Stimulated activated CD8-positive, alpha-beta memory T cell treated with anti-CD3 and anti-CD28 coated beads, Interleukin-2, amount 100 ng/mL, for 1 hour (primary cell): ENCODE measurements at places on chromosomes 6 and 20.

DNA sequence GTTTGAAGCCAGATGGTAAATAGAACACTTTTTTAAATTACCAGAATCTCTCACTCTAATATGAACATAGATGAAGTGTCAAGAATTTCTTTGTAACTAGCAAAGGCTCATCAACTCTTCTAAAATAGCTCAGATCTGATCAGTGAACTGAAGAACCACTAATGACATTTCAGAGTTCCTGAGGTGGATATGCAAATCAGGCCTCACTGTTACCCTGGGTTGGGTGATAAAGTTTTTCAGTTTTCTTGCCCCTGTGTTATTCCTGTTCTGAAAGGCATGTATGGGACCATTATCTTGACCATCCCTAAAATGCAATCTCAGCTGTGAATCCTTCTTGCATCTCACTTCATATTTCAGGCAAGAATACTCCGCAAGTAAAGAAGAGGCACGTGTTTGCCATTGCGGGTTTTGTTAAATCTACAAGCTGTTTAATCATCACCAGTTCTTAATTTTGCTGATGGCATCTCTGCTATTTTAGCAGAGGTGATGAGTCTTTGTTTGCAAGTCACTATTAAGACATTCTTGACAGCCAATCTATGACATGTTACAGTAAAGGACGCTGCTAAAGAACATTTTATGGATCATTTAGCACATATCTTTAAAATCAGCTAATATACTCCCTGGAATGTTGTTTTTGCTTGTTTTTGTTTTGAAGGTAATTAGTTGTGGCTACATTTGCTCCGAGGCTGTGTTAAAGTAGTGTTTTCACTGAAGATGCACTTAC is 47.9 kb downstream of the KHDC1L start:
- no peak for DNase-seq

DNA sequence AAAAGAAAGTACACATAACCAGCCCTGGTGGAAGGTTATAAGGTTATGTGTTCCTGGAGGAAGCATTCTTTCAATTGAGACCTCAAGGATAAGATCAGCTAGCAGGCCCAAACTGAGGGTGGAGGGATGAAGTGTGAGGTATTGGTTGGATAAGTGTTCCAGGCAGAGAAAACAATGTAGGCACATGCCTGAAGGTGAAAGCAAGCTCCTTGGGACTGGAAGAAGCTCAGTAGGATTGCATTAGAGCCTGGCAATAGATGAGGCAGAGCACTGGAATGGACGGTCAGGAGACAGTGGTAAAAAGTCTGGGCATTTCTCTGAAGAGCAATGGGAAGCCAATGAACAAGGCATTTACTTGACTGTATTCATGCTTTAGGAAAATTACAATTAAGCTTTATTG is 89.9 kb upstream of the SHLD1 start:
- no peak for DNase-seq

DNA sequence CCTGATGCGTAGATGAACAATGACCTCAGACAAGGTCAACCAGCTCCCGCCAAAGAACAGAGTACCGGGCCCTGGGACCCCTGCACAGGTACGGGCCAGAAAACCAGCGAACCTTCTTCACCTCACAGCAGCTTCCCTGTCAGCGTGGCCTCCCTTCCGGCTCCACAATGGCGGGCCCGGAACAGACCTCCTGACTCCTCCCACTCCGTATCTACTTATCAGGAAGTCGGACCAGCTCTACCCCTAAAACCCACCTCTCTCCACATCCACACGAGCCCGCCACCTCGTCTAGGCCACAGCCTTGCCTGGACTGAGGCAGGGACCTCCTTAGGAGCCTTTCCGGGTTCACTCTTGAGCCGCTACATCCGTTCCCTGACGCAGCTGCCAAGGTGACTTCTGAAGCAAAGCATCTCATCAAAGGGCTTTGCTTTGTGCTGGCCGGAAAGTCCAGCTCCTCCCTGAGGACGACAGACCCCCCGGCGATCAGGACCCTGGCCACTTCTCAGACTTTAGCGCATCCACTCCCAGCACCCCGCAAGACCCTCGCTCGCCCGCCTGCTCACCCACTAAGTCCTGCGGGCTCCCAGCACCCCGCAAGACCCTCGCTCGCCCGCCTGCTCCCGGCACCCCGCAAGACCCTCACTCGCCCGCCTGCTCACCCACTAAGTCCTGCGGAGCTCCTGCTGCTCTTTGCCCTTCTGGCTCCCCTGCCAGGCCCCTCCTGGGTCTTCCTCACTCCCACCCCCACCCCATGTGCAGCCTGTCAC is 308.3 kb upstream of the FOXQ1 start:
- no peak for DNase-seq

- no peak for DNase-seq
Measured at GRCh38 chr6:73290435-73290834, 27.4 kb upstream of the KHDC1 start.

DNA sequence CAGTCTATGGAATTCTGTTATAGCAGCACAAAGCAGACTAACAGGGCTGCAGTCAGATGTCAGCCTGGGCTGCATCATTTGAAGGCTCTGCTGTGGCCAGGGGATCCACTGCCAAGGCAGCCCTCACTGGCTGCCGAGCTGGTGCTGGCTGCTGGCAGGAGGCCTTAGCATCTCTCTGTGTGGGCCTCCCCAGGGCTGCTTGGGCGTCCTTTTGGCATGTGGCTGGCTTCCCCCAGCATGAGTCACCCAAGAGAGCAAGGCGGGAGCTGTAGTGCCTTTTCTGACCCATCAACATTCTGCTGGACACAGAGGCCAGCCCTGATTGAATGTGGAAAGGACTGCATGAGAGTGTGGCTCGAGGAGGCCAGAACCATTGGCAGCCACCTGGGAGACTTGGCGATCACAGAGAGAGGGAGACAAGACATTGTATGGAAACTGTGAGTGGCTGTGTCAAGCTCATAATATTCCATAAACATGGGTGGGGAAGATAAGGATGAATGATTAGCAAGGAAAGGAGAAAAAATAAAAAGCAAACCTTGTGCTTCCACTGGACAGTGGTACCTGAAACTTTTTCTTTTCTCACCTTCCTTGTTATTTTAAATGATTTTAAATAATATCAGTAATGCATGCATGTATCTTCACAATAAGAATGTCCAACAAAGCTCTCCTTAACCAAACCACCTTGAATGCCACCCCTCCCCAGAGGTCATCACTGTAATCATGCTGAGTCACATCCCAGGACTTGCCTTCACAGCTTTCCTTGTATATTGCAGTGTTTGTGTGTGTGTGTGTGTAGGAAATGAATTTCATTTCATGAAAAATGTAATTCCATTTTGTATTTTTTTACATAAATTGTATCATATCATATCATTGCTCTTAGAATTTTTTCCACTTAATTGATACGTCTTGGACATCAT is 55.0 kb upstream of the VSX1 start:
- DNase-seq: no peak

- no peak for DNase-seq
Measured at GRCh38 chr6:28734443-28734959, 189.3 kb downstream of the TRIM27 start.

DNA sequence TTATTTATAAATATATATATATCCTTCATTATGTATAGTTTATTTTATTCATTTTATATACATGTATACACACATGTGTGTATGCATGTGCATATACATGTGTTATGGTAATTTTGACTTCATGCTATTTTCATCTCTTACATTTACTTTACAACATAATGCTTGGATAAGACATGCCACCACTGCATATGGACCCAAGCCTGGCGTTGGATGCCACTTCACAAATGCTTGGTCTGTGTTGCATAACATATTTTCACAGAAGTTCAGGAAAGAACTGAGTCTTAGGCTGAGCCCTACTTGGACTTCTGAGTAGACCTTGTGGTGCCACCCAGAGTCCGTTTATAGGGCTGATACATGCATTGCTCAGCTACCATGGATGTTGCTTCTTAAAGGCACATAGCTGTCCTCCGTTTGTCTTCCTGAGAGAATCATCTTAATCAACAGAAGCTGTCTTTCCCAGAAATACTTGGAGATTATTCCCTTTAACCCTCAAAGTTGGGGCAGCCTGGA is 337.8 kb downstream of the BTBD3 start:
- no peak for DNase-seq
